ENCODE measurements at places on chromosomes 7 and 10.

GRCh38 chr7:99828811-99829210, 998 bp downstream of the CYP3A43 start:
- DNase-seq = no peak

DNA sequence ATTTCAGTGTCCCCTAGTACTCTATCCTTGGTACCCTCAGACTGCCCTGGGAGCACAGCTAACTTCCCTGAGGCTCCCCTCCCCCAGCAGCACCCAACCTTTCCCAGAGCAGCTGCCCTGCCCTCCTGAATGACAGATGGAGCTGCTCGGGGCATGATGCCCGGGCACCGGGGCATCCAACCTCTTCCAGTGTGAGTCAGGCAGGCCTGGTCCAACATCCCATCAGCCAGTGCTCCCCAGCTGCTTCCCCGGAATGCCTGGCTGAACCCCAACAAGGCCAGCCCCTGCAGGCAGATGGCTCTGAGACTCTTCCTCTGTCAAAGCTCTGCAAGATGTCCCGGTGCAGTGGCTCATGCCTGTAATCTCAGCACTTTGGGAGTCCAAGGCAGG, 11.9 kb upstream of the TSPAN15 start:
- DNase-seq = no peak

DNA sequence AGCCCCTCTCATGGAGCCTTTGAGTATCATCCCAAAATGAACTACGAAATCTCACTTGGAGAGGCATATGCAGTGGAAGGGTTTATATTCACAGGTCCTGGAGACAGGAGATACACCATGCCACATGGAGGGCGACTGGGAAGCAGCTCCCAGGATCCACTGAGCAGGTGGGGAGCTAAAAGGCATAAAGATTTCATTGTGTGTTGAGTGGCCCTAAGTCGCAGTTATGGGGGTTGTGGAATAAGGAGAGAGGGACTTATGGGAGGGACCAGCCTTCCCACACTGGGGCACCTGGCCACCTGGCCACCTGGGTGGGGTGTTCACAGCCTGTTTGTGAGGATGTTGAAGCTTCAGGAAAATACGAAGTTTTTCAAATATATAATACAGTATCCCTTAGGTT, 37.0 kb upstream of the CHST3 start:
- no peak for DNase-seq

DNA sequence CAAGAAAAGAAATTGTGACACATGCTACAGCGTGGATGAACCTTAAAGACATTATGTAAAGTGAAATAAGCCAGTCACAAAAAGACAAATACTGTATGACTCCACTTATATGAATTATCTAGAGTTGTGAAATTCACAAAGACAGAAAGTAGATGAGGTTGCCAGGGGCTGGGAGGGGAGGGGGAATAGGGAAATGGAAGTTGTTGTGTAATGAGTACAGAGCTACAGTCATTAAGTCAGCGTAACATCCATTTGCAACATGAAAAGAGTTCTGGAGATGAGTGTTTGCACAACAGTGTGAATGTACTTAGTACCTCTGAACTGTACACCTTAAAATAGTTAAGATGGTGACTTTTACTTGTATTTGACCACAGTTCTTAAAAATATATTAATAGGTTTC, 112.1 kb upstream of the CDK1 start:
- DNase-seq = no peak

- DNase-seq = peak; percentile 74
Measured at GRCh38 chr7:584122-584465, 64.4 kb upstream of the PDGFA start.

DNA sequence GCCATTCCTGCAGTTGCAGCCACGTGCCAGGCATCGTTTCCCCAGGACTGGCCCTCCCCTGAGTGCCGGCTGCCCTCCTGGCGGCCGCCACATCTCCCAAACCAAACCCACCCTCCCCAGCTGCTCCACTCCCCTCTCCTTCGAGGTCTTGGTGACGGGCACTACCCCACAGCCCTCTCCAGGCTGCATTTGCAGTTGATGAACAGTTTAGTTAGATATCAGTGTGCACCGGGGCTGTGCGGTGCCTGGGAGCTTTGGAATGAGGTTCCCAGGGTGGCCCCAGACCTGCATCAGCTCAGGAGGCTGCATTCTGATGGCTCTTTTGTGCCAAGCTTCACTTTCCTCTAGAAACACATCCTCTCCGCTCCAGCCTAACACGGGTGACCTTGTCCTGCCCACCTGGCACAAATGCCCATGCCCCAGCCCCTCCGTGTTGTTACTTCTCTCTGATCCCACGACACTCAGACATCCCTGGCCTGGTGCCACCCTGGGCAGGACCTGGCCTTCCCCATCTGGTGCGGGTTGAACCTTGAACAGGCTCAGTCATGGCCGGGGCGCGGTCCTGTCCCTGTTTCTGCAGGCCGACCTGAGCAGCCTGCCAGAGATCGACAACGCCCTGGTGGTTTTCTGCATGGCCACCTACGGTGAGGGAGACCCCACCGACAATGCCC, 14.5 kb downstream of the TMEM120A start:
- no peak for DNase-seq

- no peak for DNase-seq
Measured at GRCh38 chr10:13092291-13093102, 7.5 kb upstream of the OPTN start.

DNA sequence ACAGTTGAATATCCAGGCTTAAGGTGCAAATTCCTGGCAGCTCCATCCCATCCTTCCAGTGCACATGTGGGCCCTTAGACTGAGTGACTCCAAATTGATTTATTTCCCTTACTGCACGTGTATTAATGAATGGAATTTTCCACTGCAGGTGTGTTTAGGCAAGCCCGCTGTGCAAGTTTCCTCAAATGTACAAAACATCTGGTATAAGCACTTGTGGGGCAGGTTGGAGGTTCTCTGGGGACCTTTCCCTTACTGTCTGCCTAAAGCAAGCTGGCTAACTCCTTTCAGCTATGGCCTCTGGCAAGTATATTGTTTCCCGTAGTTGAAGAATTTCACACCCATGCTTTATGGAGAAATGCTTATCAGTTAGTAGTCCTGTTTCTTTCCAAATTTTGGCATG, 25.3 kb upstream of the GIMAP6 start:
- DNase-seq = no peak

GRCh38 chr7:42319631-42320030, 82.6 kb upstream of the GLI3 start:
- DNase-seq = no peak

DNA sequence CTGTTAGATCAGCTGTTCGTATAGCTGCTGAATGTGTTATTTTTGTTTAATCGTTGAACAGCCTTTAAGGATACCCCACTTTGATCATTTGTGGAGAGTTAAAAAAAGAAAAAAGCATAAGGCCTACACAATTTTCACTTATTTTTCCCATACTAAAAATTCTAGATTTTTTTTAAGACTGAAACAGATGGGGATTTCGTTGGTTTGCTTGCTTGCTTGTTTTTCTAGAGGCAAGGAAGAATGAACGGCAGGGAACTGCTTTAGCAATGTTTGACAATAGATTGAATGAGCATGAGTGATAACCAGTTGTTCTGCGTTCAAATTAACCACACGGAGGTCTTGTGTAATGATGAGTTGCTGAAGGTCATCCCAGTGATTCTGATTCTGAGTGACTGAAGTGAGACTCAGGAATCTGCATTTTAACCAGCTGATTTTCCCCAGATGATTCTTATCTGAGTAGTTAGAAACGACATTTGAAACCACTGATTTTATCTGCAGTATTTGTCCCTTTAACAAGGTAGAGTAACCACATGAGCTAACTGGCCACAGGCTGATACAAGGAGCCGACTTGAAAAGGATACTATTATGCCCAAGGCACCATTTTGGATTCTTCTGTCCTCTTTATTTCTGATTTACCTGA, 85.9 kb downstream of the GPR37 start:
- DNase-seq = no peak

DNA sequence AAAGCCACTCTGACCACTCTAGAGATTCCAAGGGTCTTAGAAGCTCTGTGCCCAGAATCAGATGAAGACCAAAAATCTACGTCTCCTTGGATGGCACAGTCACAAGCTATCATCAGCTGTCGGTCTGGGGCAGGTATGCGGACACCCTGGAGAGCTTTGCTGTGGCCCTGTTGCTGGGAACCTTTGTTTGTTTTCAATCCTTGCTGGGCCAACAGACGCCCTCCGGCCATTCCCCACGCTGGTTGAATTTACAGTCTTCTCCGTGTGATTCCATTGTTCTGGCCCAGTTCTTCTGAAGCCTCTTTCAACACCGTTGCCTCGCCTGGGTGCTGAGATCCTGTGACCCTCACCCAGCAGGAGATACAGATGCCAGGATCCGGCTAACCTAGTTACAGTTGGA, 149.4 kb upstream of the PFKP start:
- DNase-seq = no peak

GRCh38 chr7:9189703-9190102, 756.3 kb downstream of the NXPH1 start:
- DNase-seq = no peak

- DNase-seq = no peak
Measured at GRCh38 chr7:31267486-31267885, 73.0 kb downstream of the NEUROD6 start.

DNA sequence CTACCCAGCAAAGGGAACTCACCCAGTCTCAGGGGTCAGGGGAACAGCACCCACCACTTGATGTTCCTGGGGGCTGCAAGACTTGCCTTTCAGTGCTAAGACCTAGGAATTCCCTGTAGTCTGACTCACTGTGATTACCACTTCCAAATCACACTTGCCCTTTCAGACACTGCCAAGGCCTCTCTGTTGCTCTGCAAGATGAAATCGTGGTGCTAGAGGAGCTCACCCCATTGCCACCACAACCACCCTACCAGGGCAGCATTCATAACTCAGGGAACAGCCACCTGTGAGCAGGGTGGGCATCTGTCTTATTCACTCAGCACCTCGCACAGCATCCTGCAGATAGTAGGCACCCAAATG, 36.5 kb downstream of the XPNPEP1 start:
- DNase-seq = no peak

DNA sequence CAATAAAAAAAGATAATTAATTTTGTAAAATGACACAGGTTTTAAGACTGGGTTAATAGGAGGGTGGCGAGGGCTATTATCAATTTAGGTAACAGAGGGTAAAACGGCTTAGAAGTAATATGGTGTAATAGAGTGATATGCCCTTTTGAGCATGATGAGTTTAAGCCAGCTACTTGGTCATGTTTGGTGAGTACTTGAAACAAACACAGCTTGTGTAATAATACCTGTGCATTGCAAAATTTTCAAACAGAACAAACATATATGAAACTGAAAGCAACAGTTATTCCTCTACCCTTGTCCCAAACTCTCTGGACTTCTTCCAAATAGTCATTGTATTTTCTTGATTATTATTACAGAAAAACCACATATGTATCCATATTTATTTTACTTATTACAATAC, 241.7 kb downstream of the MAGI2 start:
- DNase-seq = no peak

DNA sequence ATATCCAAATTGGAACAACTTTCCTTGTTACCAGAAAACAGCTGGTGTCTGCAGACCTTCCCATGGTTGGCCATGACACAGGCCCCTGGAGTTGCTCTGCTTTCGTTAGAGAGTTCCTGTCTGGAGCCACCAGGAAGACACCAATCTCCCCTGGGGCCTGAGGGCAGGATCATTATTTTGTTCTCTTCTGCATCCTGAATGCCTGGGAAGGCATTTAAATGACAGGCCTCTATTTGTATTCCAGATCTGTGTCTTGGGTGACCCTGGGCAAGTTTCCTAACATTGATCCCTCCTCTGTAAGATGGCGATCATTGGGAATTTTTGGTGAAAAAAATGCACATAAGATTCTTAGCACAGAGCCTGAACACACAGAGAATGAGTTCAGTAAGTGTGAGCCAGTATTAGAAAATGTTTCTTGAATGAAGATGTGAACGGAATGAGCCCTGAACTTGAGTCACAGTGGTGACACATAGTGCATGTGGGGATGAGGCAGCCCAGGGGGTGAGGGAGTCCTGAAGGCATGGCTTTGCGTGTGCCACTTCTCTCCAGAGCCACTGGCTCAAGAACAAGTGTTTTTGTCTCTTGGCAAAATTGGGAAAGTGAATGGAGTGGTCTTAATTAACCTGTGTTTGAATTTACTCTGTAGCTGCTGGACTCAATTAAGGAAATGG, 28.4 kb downstream of the BMPER start:
- DNase-seq = no peak

DNA sequence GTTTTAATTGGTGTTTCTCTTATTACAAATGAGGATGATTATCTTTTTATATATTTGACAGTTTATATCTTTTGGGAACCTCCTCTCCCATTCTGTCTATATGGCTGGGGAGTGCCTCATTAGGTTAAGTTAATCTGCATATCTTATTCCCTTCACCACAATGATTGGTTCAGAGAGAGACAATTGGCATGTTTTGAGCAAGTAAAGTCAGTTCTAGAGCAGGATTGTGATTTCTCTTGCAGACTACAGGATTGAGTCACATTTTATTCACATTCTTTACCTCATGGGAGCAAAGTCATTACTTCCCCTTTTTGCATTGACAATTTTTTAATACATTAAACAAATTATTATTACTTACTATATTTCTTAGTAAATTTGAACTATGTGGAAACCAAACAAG, 345.6 kb downstream of the MDFIC start:
- no peak for DNase-seq

DNA sequence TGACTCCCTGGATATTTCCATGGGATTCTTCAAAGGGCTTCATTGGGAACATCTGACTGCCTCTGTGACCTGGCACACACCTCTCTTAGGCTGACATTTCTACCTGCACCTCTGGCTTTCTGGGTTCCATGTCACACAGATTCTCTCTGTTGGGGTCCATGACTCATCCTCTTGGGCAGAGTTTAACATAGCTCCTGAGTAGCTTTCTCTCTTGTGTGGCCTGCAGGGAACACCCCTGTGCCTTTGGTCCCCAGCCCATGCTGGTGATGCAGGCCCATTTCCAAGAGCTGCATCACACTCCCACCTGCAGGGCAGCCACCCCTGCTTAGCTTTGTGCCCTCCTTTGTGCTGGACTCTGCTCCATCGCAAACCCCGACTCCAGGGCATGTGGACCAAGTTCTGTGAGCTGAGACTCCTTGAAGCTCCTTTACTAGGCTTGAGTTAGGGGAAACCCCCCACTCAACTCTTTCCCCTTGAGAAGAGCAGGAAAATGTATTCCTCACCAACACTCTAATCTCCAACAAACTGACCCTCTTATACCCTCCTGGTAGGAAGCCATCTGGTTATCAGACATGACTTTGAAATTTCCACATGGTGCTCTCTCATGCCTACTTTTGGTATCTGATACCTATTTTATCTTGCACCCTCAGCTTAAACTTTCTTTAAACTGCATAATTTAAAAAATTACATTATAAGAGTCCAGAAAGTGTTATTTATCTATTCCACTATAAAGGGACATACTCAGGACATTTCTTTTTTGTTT, 93.3 kb downstream of the ZNF777 start:
- no peak for DNase-seq

GRCh38 chr10:125060826-125061556, 99.4 kb downstream of the CTBP2 start:
- DNase-seq = no peak

Measured in stimulated activated CD8-positive, alpha-beta memory T cell treated with anti-CD3 and anti-CD28 coated beads, Interleukin-12 subunit alpha, Interleukin-12 subunit beta, amount 100 ng/mL, for 4 hours (primary cell).